ENCODE measurements at places on chromosomes 4 and X.

- no peak for DNase-seq
Observed at GRCh38 chr4:129438456-129438981, 342.6 kb downstream of the C4orf33 start.

DNA sequence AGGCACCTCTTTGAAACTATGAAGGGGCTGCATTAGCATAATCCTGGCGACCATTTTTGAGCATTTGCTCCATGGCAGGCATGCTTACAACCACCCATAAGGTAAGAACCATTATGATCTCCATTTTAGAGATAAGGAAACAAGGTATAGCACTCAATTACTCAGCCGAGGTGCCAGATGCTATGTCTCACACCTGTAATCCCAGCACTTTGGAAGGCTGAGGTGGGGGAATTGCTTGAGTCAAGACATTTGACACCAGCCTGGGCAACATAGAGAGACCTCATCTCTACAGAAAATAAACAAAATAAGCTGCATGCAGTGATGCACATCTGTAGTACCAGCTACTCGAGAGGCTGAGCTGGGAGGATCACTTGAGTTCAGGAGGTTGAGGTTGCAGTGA is 43.6 kb downstream of the TIGD4 start:
- DNase-seq, result no peak

- no peak for DNase-seq
Observed at GRCh38 chrX:20016616-20016945, 25.7 kb upstream of the BCLAF3 start.

- no peak for DNase-seq
Observed at GRCh38 chr4:118939169-118939783, 50.6 kb downstream of the SYNPO2 start.

DNA sequence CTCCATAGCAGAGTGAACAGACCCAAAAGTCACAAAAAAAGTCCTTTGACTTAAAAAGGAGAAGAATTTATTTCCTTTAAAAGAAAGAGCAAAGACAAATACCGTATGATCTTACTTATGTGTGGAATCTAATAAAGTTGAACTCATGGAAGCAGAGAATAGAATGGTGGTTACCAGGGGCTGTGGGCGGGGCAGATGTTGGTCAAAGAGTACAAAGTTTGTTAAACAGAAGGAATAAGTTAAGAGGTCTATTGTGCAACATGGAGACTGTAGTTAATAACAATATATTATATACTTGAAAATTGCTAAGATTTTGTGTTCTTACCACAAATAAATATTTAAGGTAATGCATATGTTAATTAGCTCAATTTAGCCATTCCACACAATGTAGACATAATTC is 173.3 kb upstream of the S100G start:
- DNase-seq, result no peak

DNA sequence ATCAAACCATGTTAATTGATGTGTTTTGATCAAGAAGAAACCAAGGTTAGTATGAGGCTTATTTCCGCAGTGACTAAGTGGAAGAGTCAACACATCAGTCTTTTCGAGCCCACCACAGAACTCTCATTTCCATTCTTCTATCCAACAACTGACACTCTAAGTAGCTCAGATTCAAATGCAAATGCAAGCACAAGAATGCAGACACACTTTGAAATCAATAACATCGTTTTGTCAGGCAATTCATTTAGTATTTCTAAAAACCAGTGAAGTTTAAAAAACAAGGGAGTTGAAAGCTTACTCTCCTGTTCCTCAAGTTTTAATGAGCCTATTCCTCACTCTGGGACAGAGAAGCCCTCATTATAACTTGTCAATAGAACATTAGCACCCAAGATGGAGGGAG is 433.1 kb downstream of the ZIC3 start:
- no peak for DNase-seq

DNA sequence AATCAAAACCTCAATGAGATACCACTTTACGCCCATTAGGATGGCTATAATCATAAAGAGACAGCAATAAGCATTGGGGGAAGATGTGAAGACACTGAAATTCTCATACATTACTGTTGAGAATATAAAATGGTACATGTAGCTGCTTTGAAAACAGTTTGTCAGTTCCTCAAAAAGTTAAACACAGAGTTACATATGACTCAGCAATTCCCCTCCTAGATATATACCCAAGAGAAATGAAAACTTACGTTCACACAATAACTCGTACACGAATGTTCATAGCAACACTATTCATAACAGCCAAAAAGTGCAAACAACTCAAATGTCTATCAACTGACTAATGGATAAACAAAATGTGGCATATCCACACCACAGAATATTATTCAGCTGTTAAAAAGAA is 36.6 kb downstream of the PHF8 start:
- no peak for DNase-seq

DNA sequence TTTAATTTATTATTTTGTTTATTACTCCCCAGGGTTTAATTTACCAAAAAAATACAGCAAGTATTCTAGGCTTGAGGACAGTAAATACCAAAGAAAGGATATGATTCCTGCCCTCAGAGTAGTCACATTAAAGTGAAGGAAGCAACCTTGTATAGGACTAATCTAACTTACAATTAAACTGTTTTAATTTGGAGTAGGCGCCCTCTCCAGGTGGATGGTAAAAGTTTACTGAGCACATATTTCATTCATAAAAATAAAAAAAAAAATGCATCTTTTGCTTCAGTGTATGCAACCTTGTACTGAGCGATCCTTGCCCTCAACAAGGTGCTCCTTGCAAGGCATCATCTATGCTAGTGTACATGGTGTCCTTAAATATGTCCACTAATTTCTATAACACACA is 72.0 kb upstream of the MAGEB16 start:
- no peak for DNase-seq

DNA sequence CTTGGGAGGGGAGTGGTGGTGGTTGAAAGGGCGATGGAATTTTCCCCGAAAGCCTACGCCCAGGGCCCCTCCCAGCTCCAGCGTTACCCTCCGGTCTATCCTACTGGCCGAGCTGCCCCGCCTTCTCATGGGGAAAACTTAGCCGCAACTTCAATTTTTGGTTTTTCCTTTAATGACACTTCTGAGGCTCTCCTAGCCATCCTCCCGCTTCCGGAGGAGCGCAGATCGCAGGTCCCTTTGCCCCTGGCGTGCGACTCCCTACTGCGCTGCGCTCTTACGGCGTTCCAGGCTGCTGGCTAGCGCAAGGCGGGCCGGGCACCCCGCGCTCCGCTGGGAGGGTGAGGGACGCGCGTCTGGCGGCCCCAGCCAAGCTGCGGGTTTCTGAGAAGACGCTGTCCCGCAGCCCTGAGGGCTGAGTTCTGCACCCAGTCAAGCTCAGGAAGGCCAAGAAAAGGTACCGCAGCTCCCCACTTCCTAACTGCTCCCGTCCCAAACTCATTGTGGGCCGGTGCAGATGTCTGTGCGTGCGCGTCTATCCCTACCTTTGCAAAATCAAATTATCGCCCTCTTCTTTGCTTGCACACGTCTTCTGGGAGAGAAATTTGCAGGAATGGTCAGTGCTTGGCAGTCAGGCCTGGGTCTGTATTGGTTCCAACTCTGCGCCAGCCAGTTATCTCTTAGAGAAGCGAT is 533 bp downstream of the IL15 start:
- DNase-seq, result no peak

GRCh38 chr4:161187569-161187968 is 976.2 kb downstream of the FSTL5 start:
- no peak for DNase-seq
